ENCODE measurements at places on chromosomes 1 and 21.

GRCh38 chr1:234372011-234372757 lies 1.1 kb upstream of the COA6 start:
- DNase-seq, result no peak

- no peak for DNase-seq
Measured at GRCh38 chr1:183023146-183023600, at the start of gene LAMC1. Gene LAMC1 (plus strand): TSS chr1:183023420. CDS start chr1:183023717, 297 bp downstream.

DNA sequence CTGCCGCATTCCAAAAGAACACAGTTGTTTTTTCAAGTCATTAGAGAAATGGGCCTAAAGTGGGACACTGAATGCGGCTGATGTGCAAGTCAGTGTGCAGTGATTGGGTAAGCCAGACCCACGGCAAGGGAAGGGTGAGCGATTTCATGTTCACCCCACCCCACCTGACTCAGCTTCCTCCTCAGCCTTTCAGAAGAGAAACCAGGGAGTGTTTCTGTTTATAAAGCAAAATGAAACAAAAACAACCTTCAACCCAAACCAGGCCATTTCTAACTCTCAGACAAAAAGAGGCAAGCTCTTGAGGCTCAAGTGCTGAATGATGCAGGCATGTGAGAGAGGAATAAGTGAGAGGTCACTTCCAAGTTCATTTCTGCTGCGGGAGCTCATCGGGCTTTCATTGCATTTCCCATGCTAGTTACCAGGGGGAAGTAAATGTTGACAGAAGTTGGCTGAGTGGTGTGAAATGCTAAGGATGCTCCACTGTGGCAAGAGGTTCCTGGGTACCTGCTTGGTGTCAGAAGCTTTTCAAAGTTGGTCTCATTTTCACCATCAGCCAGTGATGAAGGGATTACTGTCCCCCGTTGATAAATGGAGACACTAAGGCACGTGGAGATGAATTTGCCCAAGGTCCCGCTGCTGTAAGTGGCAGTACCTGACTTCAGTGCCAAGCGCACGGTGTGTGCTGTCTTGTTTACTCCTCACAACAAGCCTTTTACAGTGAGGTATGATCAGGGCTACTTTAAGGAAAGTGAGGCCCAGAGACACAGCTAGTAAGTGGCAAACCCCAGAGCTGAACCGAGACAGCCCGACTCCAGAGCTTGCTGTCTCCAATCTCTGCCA lies 29.1 kb downstream of the STPG1 start:
- DNase-seq, result no peak

- DNase-seq, result no peak
Measured at GRCh38 chr1:187010571-187011309, 182.0 kb downstream of the PLA2G4A start.

GRCh38 chr1:1763657-1764621 lies 14.3 kb downstream of the NADK start:
- no peak for DNase-seq

DNA sequence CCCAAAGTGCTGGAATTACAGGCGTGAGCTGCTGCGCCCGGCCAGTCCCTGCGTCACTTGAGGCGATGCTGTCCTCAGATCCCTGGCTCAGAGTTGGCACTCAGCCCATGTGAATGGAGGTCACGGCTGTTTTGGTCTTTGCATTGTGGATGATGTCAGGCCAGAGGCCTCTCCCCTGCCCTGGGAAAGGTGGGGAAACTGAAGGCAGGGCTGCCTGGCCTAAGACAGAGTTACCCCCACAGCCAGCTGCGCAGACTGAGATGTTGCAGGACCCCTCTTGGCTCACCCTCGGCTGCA lies 821 bp downstream of the MASP2 start:
- no peak for DNase-seq

- peak; percentile 37 for DNase-seq
Measured at GRCh38 chr1:154975409-154976059, 1.1 kb downstream of the CKS1B start.

DNA sequence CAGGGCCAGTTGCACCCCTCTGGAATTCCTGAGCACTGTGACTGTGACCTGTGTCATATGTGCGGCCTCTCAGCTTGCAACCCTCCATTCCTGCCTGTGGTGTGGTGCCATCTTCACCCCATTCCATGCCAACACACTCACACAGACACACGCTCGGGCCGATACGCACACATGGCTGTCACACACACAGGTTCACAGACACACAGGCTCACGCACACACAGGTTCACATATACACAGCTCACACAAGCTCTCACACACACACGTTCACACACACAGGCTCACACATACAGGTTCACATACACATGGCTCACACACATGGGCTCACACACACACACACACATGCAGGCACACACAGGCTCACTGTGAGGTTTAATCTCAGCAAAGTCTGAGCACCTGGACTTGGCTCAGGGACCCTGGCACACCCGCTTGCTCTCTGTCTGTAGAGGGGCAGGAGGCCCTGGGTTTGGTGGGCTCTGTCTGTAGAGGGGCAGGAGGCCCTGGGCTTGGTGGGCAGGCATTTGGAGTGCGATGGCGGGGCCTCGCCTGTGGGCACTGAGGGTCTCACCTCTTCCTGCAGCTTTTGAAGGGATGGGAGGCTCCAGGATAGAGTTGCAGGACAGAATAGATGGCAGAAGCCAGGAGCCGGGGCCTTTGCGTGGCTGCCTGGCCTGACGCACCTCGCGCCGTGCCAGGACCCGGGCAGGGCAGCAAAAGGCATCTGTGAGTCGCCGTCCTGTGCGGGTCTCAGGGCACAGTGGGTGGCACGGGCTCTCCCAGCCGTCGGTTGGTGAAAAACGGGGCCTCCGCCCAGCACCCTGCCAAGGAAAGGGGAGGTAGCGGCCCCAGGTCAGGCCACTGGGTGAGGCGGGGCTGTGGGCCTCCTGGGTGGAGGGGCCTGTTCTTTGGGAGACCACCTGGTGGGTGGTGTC lies 17.1 kb downstream of the COL18A1 start:
- DNase-seq, result no peak

DNA sequence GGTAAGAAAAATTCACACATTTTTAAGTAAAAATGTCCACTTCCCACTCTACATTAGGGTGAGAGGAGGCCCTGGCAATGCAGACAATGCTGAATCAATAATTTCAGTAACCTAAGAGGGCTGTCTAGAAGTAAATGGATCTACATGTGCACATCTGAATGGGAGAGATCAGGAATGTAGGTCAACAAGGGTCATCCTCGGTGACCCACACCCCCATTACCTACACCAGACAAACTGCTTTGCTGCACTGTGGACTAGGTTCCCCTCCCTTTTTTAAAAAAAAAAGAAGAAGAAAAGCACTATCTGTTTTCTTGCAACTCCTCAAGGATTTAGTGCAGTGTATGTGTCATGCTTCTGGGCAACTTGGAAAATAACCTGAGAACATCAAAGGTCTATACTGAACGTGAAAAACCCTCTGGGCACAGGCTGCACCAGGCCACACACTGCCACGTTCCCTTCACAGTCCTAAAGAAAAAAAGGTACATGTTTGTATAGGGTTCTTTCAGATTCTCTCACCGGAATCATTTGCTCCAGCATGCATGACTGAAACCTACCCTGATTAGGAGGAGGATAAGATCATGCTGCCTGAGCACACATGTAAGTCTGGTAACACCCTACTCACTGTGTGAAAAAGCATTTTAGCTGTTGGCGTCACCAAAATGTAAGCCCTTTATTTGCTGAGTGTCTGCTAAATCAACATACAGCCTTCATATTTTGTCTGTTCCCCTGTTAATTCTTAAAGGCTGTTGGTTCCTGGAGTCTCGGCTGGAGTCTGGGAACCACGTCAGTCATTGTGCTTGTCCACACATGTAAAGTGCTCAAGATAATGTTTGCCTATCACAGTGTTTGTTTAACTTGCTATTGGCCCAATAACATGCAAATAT lies 341.0 kb downstream of the SMYD3 start:
- no peak for DNase-seq

DNA sequence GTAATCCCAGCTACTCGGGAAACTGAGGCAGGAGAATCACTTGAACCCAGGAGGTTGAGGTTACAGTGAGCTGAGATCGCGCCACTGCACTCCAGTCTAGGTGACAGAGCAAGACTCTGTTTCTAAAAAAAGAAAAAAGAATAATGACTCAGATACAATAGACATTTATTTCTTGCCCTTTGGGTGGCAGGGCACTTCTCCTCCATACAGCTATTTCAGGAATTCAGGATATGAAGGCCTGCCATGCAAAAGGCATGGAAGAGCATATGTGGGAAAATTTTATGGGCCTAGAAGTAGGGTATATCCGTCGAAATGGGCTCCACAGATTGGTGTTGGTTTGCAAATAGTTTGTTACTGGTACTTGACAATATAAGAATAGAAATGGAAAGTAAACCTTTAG lies 20.2 kb upstream of the POGZ start:
- no peak for DNase-seq

GRCh38 chr1:77313491-77313890 lies 31.7 kb downstream of the AK5 start:
- DNase-seq, result no peak

- no peak for DNase-seq
Measured at GRCh38 chr1:110118636-110119396, 6.6 kb downstream of the UBL4B start.

- DNase-seq, result no peak
Measured at GRCh38 chr1:23964235-23964668, 4.6 kb downstream of the PNRC2 start.

DNA sequence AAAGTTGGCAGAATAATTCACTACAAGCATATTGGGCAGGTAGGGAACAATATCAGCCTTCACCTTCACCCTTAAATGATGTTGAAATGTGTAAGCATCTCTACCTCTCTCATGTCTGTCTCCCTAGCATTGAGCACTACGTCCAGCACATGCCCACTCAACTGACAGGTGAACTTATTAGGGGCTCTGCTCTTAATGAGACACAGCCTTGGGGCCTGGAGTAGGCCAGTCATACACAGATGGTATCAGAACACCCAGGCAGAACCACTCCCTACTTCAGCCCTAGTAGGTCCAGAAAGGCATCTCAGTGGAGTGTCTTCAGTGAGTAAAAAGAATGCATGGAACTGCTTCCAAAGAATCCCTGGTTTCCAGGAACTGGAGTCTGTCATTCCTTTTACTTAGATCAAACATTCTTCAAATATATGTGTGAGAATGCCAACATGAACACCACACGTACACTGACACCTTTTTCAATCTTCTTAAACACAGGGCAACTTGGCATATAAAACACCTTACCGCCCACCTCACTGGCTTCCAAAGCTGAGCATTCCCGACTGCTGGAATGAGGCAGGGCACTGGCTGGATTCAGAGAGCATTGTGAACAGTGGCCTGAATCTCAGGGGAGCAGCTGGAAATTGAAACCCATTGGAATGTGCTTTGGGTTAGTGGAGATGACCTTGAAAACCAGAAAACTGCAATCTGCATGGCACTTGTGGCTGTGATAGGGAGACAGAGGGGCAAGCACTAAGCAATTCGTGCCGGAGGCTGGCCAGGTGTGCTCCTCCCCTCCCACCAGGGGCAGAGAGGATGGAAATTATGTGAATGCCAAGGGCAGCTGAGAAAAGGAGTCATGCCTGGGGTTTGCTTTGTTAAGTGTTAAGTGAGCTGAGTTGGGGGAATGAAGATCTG lies 24.2 kb upstream of the HSD3B1 start:
- DNase-seq, result no peak

DNA sequence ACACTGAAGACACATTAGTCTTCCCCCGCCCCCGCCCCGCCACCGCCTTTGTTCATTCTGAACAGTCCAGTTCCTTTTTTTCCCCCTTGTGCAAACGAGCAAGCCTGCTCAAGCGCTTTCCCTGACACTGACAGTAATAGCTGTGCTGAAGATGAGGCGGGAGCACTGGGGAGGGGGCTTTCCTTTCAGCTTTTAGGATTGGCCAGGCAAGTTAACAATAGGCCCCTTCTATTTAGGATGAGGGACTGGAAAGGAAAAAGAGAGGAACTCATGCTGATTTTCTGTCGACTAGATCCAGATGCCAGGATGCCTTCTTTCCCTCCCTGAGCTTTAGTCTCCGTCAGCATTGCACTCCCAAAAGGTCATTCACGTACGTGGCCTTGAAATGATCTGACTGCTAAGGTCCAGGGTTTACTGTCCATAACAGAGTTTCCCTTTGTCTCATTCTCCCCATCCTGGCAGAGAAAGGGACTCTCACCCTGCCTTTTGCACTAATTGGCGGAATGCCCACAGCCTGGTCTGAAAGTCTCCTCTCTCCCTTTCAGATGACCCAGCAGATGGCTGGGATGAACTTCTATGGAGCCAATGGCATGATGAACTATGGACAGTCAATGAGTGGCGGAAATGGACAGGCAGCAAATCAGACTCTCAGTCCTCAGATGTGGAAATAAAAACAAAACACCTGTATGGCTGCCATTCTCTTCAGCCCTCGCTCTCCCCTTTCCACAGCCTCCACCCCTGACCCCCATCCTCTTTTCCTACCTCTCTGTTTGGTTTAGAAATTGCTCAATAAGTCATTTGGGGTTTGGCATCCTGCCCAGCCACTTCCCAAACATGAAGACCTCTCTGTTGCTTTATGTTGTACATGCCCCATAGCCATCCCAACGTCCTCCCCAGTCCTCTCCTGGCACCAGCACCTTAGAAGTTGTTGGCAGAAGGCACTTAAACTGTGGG lies 28.6 kb upstream of the ZFP69B start:
- no peak for DNase-seq

GRCh38 chr1:162873671-162874666 lies 13.0 kb upstream of the CCDC190 start:
- no peak for DNase-seq

- no peak for DNase-seq
Measured at GRCh38 chr21:42840411-42841155, 38.8 kb downstream of the WDR4 start.
